ENCODE measurements at places on chromosomes 3 and 15.

DNA sequence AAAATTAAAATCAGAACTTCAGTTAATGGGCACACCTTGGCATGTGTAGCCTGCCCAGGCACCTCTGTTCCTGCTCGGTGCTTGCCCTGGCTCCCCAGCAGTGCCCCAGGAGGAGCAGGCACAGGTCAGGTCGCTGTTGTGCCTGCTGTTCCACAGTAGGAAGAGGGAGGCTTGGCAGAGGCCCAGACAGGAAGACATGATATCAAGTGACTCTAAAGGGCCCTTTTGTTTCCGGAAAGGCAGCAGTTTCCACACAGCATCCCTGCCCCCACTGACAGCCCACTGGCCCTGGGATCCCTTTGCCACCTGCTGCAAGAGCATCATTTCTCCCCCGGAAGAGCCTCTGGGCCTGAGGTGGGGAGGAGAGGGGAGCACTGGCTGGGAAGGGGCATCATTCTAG is 40.5 kb upstream of the HES1 start:
- no peak for DNase-seq

GRCh38 chr15:29124581-29125381 is 144.8 kb downstream of the NSMCE3 start:
- no peak for DNase-seq

DNA sequence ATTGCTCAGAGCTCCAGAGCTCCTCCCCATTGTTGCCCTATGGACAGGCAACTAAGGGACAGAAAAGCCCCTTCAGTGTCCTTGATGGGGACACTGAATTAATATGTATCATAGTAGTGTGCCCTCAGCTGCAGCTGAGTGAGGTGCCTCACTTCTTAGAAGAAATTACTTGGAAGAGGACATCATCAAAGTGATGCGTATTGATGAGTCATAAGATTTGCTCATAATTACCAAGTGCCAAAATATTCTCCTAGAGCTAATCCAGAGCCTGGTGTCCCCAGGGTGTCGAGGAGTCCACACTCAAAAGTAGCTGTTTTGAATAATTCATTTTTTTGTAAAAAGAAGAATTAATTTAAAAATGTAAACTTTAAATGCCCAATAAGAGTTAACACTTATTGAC is 200.7 kb upstream of the SEMA6D start:
- DNase-seq = no peak

DNA sequence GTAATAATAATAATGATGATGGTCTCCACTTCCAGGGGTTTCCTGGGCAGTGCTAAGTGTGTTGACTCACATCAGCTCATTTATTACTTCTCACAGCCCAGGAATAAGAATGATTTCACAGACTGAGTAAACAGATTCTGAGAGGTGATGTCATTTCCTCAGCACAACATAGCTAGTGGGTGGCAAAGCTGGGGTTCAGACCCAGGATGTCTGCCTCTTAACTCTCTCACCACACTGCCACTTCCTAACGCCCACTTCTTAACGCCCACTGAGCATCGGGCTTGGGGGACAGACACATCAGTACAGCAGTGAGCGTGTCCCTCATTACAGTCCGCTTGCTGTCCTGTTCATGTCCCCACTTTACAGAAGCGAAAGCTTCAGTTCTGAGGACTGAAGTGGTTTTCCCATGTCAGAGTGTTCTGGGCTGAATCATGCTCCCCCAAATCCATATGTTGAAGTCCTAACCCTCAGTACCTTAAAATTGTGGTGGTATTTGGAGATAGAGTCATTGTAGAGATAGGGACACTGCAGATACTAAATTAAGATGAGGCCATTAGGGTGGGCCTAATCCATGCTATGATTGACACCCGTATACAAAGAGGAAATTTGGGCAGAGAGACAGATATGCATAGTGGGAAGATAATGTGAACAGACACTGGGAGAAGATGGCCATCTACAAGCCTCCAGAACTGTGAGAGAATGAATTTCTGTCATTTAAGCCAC is 68.0 kb downstream of the ATP2B2 start:
- DNase-seq = peak; percentile 20

DNA sequence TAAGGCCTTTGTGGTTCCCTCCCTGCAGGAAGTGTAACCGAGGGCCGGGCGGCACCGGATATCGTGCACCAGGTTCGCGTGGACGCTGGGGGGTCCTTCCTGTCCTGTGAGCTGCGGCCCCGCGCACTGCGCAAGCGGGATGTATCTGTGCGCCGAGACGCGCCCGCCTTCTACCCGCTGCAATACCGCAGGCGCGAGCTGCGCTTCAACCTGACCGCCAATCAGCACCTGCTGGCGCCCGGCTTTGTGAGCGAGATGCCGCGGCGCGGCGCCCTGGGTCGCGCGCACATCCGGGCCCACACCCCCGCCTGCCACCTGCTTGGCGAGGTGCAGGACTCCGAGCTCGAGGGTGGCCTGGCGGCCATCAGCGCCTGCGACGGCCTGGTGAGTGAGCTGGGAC is 35.9 kb downstream of the SAXO2 start:
- DNase-seq = peak; percentile 24

GRCh38 chr15:75672646-75673425 is 25.1 kb downstream of the SNX33 start:
- DNase-seq = no peak

DNA sequence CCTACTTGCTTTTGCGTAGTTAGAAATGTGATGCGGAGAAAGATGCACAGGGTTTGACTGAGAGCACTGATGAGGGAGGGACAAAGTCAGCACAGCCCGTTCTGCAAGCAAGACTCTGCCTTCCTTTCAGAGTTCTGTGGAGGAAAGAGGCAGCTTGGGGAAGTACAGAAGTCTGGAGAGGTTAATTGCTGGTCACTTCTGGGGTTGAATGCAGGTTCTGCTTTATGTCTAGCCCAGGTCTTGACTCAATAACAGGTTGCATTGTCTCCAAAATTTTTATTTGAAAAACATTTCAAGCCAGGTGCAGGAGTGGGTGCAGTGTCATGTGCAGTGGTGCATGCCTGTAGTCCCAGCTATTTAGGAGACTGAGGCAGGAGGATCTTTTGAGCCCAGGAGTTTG is 461.7 kb downstream of the NR2F2 start:
- DNase-seq = no peak

DNA sequence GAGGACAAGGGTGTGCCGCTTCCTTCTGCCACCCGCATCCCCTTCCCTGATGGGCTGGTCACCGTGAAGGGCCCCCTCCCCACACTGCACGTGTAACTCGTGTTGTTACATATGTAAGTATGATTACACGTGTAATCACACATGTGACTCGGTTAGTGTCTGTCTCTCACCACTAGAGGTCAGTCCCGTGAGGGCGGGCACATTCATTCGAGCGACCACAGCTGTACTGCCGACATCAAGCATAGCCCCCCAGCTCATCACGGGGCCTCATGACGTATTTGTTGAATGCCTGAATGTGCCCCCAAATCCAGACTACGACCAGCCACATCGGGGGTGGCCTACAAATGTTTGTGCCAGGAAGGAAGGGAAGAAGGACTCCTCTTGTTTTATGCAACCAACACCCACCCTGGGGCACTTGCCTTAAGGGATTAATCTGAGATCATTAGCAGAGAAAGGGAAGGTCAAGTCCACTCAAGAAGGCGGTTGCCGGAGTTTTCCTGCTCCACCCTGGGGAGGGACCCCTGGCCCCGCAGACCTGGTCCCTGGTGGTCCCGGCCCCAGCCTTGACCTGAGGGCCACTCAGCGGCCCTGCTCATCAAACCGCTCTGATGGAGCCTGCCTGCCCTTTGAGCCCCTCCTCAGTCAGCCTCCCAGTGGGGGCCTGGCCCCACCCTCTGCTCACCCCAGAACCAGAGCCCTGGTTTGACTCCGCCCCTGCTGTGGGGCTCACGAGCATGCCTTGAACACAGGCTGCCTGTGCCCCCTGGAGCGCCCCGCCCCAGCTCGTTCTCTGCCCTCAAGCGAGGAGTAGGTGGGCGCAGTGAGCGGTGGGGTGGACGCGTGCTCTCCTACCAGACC is 52.8 kb downstream of the RGMA start:
- no peak for DNase-seq

DNA sequence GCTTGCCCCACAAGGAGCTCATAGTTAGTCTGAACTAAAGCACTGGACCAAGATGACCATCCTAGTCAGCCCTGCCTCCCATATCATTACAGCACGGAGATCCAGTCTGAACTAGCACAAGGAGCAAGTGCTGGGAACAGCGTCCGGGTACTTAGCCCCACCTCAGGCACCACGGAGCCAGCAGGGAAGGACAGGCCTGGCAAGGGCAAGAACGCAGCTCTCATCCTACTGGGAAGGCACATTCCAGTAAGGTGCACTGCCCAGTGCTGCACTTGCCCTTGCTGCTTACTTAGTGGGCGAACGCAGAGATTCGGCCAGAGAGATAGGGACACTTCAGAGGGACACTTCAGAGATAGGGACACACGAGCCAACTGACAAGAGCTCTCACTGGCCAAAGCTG is 27.6 kb downstream of the SEC61A1 start:
- DNase-seq = no peak

- no peak for DNase-seq
These were observed 4.4 kb upstream of the ENTPD3 start for GRCh38 chr3:40382617-40382979.
